ENCODE measurements at places on chromosomes 4 and X.

GRCh38 chr4:160347197-160347596 lies 1244.3 kb downstream of the RAPGEF2 start:
- no peak for DNase-seq

DNA sequence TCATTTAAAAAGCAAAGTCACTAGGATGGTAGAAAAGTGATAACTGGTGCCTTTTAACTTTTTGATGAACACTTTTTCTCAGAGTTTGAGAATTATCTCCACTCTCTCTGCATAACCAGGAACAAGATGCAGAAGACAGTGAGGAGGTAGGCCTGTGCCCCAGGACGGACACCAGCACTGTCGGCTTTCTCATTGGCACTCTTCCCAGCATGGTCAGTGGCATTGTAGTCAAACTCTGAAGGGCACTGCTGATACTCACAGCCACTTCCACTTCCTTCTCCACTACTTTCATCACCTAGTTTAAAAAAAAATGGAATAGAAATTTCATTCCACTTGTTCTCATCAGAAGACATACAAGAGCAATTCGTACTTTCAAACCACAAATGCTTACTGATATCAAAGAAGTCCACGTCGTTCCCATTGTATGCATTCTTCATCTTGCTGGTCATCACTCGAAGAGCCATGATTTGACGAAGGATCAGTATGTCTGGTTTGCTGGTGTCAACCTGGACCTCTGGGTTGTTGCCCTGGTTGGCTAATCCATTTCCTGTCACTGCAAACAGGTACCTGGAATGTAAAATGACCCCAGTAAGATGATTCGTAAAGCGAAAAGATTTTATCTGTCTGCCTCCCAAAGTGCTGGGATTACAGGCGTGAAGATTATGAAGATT lies 84.8 kb upstream of the TFDP3 start:
- DNase-seq = no peak

DNA sequence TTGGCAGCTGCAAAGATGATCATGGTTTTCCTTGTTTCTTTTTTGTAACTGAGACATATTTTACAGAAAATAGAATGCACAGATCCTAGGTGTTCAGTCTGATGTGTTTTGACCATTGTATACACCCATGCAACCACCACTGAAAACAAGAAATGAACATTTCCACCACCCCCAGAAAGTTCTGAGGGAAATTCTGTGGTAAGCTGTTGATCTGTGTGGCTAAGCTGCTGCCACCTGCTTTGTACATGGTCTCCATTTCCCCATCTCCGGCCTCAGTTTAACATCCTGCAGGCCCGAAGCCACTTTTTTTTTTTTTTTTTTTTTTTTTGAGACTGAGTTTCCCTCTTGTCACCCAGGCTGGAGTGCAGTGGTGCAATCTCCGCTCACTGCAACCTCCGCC lies 65.3 kb downstream of the NYX start:
- DNase-seq = no peak

DNA sequence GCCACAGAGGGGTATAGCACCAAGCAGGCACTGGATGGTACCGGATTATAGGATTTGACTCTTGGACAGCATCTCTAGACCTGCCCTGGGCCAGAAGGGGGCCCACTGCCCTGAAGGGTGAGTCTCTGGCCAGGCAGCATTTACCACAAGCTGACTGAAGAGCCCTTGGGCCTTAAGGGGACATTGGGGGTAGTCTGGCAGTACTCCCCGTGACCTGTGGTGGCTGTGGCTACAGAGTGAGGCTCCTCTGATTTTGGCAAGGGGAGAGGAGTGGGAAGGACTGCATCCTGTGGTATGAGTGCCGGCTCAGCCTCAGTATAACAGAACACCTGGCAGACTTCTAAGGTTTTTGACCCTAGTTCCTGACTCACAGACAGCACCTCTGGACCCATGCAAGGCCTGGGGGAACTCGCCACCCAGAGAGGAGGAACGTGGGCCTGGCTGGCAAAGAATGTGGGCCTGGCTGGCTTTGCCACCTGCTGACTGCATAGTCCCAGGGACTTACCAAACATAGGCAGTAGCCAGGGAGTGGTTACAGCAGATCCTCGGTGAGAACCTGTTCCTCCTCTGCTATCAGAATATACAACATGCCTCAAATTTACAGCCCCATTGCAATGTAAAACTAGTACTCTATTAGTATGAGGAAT lies 48.1 kb downstream of the ABCB7 start:
- no peak for DNase-seq

DNA sequence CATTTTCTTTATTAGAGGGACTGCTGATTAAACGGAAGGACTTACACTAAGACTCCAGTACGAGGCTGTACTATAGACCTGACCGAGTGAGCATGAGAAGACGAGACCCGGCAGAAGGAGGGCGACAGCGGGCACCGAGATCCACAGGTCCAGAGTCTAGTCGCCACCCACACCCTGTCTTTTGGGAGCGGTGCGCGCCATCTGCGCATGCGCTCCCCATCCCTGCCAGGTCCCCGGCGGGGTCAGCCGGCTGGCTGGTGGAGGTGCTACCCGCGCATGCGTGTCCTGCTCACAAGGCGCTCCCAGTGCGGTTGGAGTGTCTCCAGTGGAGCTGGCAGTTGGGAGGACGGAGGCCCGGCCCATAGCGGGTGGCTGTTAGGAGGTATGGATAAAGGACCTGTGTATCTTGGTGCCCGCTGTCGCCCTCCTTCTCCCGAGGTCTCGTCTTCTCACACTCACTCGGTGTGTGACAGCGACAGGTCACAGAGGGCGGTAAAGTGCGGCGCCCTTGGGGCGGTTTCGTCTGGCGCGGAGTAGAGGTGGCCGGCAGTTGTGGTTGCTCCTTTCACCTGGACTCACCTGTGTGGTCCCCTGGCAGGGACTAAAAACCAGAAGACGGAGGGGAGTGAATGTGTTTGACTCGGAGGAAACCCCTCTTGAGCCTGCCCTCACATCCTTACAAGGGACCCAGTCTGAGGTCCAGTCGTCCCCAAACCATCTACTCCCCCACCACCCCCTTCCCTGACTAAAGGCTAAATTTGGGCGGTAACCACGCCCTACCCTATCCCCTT lies 7.6 kb upstream of the HSD17B10 start:
- no peak for DNase-seq

DNA sequence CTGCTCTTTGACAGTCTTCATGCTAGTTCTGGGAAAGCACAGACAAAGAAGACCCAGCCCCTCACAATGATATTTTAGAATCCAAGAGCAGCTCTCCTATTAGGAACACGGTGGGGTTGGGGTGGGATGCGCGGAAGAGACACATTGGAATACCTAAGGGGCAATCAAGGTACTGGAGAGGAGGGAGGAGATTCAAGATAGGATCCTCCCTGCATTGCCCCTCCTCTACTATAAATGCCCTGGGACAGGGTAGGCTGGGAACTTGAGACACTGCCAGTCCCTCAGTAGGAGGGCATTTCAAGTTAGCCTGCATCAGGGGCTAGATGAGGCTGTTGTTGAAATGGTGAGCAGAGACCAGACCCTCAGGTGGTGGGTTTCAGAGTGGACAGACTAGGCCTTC lies 5.1 kb downstream of the MAGEB17 start:
- no peak for DNase-seq

DNA sequence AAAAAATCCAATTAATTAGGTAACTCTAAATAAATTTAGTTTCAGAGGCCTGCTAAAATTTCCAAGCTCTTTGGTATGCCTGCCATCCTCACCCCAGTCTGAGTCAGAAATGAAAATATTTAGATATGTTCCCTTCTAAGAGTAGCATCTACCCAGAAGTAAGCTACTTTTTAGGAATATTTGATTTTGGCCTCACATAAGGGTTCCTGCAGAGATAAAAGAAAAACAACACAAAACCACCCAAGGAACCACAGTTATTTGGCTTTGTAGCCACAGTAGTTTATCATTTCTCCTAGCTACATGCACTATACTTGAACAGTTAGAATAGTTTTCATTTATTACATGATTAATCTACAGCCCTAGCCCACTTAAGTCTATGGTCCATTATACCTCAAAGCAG lies 192.6 kb upstream of the FAM241A start:
- DNase-seq = no peak

- DNase-seq = no peak
These were observed 17.7 kb upstream of the GPR34 start for GRCh38 chrX:41671082-41671481.

- no peak for DNase-seq
These were observed 9.8 kb upstream of the TIGD2 start for GRCh38 chr4:89101256-89102161.

DNA sequence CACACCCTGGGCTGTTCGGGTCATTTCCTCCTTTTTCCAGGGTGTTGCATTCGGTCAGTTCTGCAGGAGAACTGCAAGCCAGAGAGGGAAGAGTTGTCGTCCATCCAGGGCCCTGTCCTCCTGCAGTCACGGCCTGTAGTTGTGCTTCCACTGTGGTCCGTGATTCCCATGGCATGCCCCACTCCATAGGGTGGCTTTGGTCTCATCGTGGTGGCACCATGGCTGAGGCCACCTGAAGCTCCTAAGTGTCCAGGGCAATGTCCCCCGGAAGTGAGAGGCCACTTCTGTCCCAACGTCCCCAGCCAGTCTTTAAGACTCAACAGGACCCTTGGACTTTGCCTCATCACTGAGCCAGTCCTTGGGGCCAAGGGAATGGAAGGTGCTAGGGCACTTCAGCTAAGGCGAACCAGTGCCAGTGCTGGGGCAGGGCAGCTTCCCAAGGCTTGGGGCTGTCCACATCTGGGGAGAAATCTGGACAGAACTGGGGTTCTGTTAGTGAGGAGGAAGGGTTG lies 83.7 kb downstream of the HTRA3 start:
- DNase-seq = no peak

DNA sequence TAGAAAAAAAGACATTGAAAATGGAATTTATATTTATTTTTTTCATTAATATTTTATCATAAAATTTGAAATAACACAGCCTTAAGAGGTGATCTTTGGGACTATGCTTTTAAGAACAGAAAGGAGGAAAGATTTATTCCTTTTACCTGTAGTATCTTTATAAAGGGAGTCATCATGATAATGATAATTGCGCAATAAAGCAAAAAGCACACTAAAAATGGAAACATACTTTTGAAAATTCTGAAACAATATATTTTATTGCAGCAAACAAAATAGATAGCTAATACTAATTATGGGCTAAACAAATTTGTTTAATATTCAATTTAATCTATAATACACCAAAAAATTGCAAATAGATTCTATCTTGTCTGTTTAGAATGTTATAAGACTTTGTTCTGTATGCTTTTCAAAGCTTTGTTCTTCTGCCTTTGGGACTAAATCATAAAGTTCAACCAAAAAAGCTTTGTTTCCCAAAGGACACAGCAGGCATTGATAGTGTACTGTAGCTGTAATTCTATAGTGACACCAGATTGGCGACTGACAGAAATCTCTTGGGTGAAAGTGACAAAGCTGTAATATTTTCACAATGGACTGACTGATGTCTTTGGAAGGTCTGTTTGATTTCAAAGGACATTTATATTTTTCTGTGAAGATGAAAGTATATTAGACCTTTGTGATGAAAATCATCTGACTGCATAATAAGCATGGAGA lies 2156.6 kb upstream of the TENM3 start:
- DNase-seq = no peak

DNA sequence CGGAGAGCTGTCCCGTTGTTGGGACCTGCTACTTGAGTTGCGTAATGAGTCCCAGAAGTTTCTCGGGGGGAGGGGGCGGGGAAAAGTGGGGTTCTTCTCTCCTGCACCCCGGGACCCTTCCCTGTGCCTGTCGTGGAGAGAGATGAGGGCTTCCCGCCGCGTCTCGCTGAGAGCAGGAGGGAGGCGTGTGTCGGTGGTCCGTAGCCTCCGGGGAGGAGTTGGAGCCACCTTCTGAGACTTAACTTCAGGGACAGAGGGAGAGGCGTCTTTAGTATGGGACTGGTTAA lies 698 bp downstream of the AFF1 start:
- no peak for DNase-seq

GRCh38 chr4:67460574-67460973 lies 84.7 kb downstream of the CENPC start:
- DNase-seq = no peak

GRCh38 chr4:147194114-147194513 lies 248.4 kb upstream of the TTC29 start:
- DNase-seq = no peak

- DNase-seq = no peak
These were observed 14.6 kb downstream of the ALB start for GRCh38 chr4:73418677-73419076.

- no peak for DNase-seq
These were observed 10.3 kb downstream of the SLC25A5 start for GRCh38 chrX:119478504-119478903.

- no peak for DNase-seq
These were observed 90.7 kb downstream of the NSUN7 start for GRCh38 chr4:40840255-40840984.

DNA sequence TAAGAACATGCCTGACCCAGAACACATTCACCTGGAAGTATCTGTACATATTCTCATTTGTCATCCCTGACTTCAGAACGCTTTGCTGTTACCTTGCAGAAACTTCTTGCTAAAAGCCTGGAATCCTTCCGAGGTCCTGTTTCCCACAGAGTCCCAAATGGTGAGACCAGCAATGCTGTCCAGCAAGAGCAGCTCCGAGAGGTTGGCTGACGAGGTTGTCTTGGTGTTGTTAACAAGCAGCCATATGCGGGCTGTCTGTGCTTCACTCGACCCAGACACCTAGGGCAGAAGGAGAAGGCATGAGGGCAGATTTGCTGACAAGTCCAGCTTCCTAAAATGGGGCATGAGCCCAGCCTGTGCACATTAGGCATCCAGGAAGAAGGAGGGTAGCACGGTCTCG lies 19.3 kb downstream of the EVC2 start:
- DNase-seq = no peak

DNA sequence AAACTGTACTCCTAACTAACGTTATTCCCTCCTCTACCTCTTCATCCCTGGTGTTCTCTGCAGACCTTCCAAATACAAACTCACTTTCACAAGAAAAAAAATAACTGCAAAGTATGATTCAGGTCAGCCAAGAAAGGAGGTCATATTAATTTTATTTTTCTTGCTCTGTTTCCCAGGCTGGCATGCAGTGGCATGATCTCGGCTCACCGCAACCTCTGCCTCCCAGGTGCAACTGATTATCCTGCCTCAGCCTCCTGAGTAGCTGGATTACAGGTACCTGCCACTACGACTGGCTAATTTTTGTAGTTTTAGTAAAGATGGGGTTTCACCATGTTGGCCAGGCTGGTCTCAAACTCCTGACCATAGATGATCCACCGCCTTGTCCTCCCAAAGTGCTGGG lies 156.6 kb downstream of the CHIC2 start:
- no peak for DNase-seq

GRCh38 chr4:74123065-74123728 lies 24.2 kb upstream of the CXCL2 start:
- peak; percentile 81 for DNase-seq

- no peak for DNase-seq
These were observed 26.1 kb downstream of the RUFY3 start for GRCh38 chr4:70747874-70748273.

GRCh38 chr4:22091352-22091717 lies 142.8 kb upstream of the KCNIP4 start:
- DNase-seq = no peak

GRCh38 chr4:184310171-184310567 lies 92.5 kb upstream of the ENPP6 start:
- no peak for DNase-seq

Measured in GM04503 (cell line).